ENCODE measurements at places on chromosomes 3 and 15.

GRCh38 chr15:78985859-78986475 is 41.1 kb upstream of the CTSH start:
- DNase-seq: no peak

DNA sequence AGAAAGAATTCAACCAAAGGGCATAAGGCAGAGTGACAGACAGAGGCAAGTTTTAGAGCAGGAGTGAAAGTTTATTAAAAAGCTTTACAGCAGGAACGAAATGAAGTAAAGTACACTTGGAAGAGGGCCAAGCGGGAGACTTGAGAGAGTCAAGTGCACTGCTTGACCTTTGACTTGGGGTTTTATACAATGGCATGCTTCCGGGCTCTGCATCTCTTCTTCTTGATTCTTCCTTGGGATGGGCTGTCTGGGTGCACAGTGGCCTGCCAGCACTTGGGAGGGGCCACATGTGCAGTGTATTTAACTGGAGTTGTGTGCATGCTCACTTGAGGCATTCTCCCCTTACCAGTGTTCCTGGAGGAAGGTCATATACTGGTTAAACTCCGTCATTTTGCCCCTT is 30.4 kb upstream of the KLHL25 start:
- no peak for DNase-seq

GRCh38 chr15:95252404-95252803 is 1021.0 kb downstream of the MCTP2 start:
- no peak for DNase-seq

DNA sequence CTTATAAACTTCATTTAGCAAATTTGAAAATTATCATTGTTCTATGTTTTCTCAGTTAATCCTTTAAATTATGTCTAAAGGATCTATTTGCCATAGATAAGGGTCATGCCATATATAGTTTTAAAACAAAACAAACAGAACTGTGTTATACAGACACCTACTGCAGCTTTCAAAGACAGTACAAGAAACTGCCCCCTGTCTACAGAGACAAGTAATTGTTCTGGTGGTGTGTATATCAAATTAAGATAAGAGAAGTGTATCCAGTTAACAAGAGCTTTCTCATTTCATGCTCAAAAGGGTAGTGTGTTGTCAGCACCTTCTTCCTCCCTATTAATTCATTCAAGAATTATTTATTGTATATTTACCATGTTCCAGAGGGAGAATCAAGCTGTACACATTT is 201.2 kb downstream of the FMN1 start:
- no peak for DNase-seq

GRCh38 chr3:2525968-2526367 is 427.3 kb downstream of the CNTN4 start:
- DNase-seq: no peak

- no peak for DNase-seq
These were observed at the start of gene RLBP1 for GRCh38 chr15:89221543-89221942. Gene RLBP1, minus strand, starts transcription at chr15:89221579. Its CDS starts 2,604 bp downstream, at chr15:89218975.

GRCh38 chr3:116640109-116640508 is 69.5 kb upstream of the TUSC7 start:
- DNase-seq: no peak

DNA sequence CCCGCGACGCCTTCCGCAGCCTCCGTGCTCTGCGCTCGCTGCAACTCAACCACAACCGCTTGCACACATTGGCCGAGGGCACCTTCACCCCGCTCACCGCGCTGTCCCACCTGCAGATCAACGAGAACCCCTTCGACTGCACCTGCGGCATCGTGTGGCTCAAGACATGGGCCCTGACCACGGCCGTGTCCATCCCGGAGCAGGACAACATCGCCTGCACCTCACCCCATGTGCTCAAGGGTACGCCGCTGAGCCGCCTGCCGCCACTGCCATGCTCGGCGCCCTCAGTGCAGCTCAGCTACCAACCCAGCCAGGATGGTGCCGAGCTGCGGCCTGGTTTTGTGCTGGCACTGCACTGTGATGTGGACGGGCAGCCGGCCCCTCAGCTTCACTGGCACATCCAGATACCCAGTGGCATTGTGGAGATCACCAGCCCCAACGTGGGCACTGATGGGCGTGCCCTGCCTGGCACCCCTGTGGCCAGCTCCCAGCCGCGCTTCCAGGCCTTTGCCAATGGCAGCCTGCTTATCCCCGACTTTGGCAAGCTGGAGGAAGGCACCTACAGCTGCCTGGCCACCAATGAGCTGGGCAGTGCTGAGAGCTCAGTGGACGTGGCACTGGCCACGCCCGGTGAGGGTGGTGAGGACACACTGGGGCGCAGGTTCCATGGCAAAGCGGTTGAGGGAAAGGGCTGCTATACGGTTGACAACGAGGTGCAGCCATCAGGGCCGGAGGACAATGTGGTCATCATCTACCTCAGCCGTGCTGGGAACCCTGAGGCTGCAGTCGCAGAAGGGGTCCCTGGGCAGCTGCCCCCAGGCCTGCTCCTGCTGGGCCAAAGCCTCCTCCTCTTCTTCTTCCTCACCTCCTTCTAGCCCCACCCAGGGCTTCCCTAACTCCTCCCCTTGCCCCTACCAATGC is 2.0 kb downstream of the ISLR start:
- DNase-seq: no peak

DNA sequence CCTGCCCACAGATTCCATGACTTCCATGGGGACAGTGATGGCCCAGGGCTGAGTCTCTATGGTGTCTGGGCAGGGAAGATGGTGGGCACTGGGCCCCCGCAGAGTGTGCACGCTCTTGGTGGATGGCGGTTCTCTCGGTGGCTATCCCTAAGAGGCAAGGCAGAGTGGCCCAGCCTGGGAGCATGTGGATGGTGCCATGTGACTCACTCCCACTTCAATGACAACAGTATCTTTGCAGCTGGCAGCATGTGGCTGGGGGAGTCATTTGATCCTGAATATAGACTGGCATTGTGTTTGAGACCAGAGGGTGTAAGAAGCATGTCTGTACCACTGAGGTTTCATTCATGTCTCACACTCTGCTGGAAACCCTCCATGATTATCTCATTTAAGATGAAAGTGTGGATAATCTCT is 101.2 kb downstream of the CORO2B start:
- no peak for DNase-seq

- no peak for DNase-seq
These were observed 571.8 kb downstream of the FOXP1 start for GRCh38 chr3:71011565-71012287.

- DNase-seq: no peak
These were observed 1.3 kb downstream of the LEO1 start for GRCh38 chr15:51970132-51970817.

- no peak for DNase-seq
These were observed 11.5 kb downstream of the APH1B start for GRCh38 chr15:63288778-63289378.

DNA sequence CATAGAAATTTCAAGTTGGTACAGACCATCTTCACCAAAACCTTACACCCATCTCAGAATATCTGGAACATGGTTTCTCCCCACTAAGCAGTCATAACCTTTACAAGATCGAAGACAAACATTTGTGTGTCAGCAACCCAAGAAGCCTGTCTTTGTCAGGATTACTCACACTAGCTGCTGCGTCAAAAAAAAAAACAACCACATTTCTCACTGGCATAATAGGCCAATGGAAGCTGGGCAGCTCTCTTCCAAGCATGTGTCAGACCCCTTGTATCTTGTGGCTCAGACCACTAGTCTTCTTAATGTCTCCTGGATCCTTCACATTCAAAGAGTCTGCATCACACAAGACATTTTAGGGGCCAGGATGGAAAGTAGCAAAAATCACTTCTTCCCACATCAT is 266.9 kb upstream of the IGF1R start:
- DNase-seq: no peak

- DNase-seq: no peak
These were observed 45.7 kb downstream of the WDR76 start for GRCh38 chr15:43872416-43873020.

DNA sequence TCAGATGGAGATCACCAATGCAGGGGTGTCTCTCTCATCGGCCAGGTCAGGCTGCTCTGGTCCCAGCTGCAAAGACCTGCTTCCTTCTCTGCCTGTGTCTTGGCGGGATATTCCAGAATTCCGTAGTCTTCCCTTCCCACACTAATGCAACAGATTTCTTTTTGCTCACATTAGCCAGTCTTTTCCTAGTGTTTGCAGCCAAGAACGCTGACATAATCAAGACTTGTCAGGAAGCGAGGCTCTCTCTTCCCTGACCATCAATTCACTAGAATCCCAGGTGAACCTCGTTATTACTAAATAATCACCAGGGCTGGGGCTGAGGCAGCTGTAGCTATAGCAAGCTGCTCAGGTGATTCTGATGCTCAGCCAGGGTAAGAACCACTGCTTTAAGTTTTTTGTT is 43.2 kb upstream of the ACKR4 start:
- no peak for DNase-seq

DNA sequence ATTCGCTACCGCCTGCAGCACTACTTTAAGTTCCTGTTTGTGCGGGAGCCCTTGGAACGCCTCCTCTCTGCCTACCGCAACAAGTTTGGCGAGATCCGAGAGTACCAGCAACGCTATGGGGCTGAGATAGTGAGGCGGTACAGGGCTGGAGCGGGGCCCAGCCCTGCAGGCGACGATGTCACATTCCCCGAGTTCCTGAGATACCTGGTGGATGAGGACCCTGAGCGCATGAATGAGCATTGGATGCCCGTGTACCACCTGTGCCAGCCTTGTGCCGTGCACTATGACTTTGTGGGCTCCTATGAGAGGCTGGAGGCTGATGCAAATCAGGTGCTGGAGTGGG is 995 bp downstream of the CHST14 start:
- DNase-seq: no peak

GRCh38 chr3:132840201-132840700 is 118.0 kb upstream of the NPHP3 start:
- no peak for DNase-seq

Data from GM18507 (cell line).